ENCODE measurements at places on chromosomes 16 and 17.
A peak's percentile ranks its signal among the peaks of the same experiment; 100 is the strongest.

DNA sequence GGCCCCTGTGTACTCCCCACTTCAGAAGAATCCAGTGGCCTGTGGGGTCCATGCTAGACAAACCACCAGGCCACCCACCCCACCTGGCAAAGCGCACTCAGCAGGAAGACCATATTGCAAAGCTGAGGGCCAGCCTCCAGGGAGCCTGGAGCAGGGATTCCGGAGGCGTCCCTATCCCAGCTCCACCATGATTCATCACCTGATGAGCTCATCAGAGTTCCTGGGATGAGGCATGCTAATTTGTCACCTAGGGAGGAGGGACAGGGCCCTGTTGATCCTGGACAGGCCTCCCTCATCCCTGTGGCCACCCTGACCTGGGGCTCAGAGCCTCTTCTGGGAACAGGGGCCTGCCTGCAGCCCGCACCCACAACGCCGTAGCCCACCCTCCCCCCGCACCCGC lies 131.6 kb upstream of the PLCG2 start:
- DNase-seq: peak; percentile 85

DNA sequence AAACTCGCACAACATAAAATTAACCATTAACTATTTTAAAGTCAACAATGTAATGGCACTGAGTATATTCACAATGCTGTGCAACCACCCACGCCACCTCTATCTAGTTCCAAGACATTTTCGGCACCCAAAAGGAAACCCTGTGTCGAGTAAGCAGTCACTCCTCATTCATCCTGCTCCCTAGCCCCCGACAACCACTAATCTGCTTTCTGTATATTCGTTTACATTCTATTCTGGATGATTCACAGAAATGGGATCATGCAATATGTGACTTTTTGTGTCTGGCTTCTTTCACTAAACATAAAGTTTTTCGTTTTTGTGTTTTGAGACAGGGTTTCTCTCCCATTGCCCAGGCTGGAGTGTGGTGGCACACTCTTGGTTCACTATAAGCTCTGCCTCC lies 42.2 kb upstream of the HAPSTR1 start:
- DNase-seq: no peak

GRCh38 chr17:60348616-60349015 lies 43.3 kb downstream of the USP32 start:
- DNase-seq: no peak

DNA sequence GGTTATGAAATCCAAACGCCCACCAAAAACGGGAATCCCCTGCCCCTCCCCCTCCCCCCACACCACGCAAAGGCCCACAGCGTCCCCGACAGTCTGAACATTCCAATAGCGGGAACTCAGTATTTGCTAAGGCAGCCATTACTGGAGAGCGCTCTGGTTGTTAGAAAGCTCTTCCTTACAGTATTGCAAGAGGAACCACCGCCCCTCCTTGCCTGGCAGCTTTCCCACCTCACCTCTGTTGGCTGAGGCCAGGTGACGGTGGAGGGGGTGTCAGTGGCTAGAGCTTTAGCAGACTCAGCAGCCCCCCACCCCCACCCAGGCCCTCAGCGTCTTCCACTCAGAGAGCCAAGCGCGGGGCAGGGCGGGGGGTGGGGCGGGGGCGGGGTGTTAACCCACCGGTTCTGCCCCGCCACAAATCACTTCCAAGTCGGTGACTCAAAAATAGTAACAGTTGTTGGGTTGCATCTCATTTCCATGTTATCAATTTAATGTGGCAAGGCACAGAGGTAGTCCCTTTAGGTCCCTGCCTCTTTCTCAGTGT lies 2.2 kb upstream of the PLEKHH3 start:
- peak; percentile 85 for DNase-seq

DNA sequence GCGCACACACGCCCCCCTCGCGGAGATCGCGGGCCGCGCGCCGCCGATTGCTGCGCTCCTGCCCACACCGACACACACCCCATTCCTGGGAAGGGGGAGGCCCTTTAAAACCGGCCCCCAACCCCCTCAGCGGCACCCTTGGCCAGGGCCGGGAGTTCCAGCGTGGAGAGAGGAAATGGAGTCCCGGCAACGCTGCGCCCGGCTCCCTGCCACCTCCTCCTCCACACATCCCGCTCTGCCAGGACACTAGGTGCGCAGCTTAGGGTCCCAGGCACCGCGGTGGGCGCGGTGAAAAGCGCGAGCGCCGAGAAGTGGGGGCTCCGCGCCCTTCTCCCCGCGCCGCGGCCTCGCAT lies 397 bp downstream of the CDC42EP4 start:
- no peak for DNase-seq

- DNase-seq: no peak
Observed at GRCh38 chr17:57092171-57092570, 7.1 kb downstream of the AKAP1 start.

GRCh38 chr16:88681709-88682451 lies 4.4 kb downstream of the SNAI3 start:
- no peak for DNase-seq

DNA sequence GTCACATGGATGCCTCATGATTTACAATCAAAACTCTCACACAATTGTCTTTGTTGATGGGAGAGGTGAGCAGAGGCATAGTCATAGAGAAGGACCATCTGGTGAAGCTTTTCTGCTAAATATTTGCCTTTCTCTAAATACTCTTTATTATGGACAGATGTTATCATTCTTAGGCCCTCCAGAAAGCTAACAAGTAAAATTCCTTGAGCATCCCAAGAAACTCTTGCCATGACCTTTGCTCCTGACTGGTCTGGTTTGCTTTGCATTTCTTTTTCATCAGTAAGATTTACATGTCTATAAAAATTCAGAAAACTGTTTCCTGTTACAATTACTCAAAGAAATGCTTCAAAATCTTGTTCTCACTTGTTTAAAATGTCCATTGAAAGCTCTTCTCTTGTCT lies 1336.6 kb upstream of the CDH8 start:
- DNase-seq: no peak

GRCh38 chr17:73231395-73231794 lies 30.3 kb downstream of the CPSF4L start:
- peak; percentile 22 for DNase-seq

DNA sequence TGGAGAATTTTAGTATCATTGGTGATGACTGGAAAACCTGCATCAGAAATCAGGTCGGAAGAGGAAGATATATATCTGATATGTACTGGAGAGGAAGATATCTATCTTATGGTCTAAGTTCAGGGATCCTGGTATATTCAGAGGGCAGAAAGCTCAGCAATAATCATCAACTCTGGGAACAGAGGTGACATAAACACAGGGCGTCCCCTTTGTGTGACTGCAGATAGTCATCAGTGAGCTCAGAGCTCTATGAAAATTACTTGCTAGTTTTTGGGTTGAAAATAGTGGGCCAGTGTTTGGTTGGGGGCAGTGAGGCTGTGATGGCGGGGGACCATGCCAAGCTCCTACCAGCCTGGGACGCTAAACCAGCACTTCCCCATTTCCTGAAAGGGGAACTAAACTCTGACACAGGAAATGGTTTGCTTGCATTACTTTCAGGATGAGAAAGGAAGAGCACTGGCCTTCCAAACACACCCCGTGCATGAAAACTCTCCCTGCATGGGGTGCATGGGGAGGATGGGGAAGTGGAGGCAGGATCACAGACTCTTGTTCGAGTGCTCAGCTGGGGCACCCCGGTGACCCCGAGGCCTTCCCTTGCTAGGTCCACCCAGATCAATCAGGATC lies 15.8 kb downstream of the NOD2 start:
- no peak for DNase-seq

DNA sequence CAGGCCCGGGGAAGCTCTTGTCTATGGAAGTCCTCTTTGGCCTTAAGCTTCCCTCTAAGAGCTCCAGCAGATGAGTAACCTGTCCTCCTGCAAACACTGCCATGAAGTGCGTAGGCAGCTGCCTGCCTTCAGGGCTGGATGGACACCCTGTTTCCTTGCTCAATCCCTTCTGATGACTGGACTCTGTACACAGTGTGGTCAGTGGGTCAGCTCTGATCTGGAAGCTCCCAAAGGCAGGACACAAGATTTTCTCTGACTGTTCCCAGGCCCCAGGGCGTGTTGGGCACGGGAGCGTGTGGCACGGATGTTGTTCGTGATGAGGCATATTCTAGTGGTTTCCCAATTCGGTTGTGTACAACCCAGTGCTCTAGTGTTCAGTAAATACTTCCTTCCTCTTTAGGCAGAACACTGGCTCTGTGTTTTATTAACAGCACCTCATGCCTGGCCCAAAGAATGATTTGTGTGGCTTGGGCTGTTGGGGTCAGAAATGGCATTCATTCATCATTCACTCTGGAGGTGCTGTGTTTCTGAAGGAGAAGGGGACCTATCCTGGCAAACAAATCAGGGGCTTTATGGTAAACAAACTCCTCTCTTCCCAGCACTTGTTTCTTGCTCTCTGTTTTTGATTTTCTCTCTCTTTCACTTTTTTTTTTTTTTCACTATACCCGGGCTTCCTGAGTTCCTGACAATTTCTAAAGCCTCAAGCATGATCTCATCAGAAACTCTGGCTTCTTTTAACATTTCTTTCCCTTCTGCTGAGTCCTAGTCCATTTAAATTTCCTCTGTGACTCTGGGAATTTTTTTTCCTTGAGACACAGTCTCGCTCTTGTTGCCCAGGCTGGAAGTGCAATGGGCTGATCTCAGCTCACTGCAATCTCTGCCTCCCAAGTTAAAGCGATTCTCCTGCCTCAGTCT lies 12.0 kb upstream of the RNF157 start:
- no peak for DNase-seq

GRCh38 chr17:82108496-82108945 lies 10.5 kb upstream of the FASN start:
- DNase-seq: no peak

- no peak for DNase-seq
Observed at GRCh38 chr16:68422396-68422960, 25.8 kb downstream of the SMPD3 start.

DNA sequence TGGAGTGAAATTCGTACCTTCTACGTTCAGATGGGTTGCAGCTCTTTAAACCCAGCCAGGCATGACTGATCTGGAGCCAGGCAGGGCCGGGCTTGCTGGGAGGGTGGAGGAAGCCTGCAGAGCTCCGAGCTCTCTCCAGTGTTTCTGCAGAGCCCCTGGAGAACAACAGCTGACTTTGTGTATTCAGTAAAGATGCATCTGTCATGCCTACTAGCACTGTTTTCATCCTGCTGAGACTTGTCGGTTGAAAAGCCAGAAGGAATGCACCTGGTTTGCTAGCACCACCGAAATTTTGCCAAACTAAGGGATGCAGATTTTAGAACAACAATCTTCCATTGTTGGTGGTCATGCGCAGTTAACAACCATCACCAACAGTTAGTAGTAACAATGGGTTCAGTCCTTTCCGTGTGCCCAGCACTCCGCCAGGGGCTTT lies 22.4 kb upstream of the SCNN1B start:
- no peak for DNase-seq

- DNase-seq: no peak
Observed at GRCh38 chr16:47528431-47528830, 67.3 kb downstream of the PHKB start.

Data from RKO (cell line).